ENCODE measurements at places on chromosomes 12 and 14. TPM values are rescaled to one million over a fixed set of nuclear protein-coding genes. Genes with fewer than 3 reads are reported as not detected.

DNA sequence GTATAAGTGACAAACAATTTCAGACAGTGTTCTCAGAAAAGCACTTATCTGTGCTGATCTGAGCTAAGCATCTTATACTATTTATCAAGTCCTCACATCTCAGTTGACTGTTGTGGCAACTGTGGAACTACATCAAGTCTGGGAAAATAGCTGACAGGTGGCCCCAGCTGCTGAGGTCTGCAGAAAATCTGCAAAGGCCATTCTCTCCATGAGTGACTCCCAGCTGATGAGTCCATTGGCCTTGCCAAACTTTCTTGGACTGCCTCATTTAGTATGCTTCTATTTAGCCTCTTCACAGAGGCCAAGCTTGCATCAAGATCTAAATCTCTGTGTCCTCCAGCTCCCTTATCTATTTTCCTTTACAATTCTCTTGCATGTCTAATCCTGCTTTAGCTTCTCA lies 174.5 kb upstream of the RBM19 start:
- H3K4me1 ChIP-seq: no peaks in the 10 kb centered on the region
- H3K4me3 ChIP-seq: no peak overlapping the region
- H3K36me3 ChIP-seq: no peaks in the 10 kb centered on the region
- peaks cover 15% of the 10 kb centered on the region for H3K27me3 ChIP-seq

The NELL2 gene
- total RNA-seq: 0.42 TPM

GRCh38 chr12:6303071-6303470 lies 7.4 kb upstream of the PLEKHG6 start:
- no peak overlapping the region for H3K27ac ChIP-seq
- H3K36me3 ChIP-seq: no peaks in the 10 kb centered on the region
- H3K27me3 ChIP-seq: no peaks in the 10 kb centered on the region
- no peak for DNase-seq
- H3K4me1 ChIP-seq: no peaks in the 10 kb centered on the region
- no peak overlapping the region for H3K4me3 ChIP-seq

DNA sequence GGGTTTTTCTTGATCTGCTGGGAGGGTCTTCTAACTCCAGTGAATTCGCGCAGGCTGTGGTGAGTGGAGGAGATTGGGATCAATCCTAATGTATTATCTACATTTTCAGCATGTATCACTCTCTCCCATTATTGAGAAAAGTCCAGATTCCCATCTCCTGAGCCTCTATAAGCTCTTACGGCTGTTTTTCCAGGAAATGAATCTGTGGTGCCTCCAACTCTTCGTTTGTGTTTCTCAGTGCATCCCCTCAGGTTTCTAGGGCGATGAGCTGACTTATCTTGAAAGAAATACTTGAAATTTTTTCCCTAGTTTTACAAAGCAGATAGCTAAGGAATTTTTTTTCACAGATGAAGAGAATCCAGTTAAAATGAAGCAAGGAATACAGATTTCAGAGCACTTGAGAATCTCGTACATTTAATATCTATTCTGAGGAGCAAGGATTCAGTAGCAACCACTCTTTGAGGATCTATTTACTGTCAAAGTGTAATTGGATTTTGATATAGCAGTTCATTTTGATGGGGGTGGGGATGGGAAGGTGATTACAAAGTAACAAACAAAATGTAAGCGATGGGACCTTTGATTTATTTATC lies 138.7 kb downstream of the BRMS1L start:
- no peak overlapping the region for H3K27ac ChIP-seq
- no peak overlapping the region for H3K4me3 ChIP-seq
- H3K4me1 ChIP-seq: peaks cover 1% of the 10 kb centered on the region
- DNase-seq: no peak
- no peaks in the 10 kb centered on the region for H3K36me3 ChIP-seq
- no peaks in the 10 kb centered on the region for H3K27me3 ChIP-seq

DNA sequence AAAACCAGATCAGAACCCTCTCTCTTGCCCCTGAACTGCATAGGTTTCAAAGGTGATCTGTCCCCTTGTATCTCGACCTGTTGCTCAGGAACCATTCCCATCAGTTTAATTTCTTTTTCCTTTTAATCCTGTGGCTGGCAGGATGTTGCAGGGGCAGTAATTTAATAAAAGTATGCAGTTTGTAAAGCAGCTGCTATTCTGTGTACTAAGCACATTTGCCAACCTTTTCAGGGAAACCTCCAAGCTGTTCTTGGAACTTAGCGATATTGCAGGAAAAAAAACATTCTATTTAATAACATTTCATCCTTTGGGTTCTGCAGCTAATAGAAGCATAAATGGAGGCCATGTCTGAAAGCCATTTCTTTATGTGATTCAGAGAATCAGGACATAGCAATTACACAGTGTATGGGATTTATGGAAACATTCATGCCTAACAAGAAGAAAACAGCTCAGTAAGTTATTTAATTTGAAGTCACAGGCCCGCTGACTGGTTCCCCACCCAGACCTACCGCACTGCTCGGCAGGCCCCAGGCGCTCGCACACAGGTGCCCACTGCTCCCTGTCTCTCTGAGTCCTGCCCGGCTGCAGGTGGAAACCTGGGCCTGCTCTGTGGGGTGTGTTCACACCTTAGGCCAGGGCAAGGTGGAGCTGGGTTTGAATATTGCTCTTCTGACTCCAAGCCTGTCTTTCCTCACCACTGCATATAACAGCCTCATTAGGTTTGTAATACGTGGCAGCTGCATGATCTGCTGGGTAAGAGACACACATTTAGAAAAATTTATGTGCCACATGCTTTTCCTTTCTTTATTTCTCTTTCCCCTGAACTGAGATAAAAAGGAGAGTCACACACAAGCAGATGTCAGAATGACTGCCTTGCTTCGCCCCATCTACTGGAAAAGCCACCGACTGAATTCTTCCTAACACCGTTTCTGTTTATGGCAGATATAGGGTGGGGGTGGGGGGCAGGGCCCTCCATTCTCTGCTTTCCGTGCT lies 119.7 kb downstream of the SLC25A47 start:
- no peaks in the 10 kb centered on the region for H3K27me3 ChIP-seq
- H3K27ac ChIP-seq: no peak overlapping the region
- H3K4me3 ChIP-seq: no peak overlapping the region

- H3K4me3 ChIP-seq: peak overlapping the region; percentile 69
- H3K4me1 ChIP-seq: peaks cover 16% of the 10 kb centered on the region
- H3K36me3 ChIP-seq: peaks cover 11% of the 10 kb centered on the region
- peak overlapping the region; percentile 80 for H3K27ac ChIP-seq
These were observed 512 bp downstream of the POU6F1 start for GRCh38 chr12:51217133-51217967.

DNA sequence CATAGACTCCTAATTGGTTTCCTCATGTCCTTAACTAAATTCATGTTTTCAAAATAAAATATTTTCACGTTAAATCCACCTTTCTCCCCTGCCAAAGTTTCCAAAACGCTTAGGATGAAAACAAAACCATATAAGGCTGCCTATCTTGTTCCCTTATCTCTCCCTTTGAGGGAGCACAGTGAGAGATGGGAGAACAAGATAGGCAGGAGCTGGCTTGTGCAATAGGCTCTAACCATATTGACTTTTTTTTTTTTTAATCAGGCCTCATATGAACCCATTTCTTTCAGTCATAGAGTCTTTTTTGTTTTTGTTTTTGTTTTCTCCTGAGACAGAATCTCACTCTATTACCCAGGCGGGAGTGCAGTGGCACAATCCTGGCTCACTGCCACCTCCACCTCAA lies 184.9 kb downstream of the NRXN3 start:
- H3K36me3 ChIP-seq: no peaks in the 10 kb centered on the region
- H3K4me1 ChIP-seq: no peaks in the 10 kb centered on the region
- no peak overlapping the region for H3K4me3 ChIP-seq
- H3K27ac ChIP-seq: no peak overlapping the region
- DNase-seq: no peak

DNA sequence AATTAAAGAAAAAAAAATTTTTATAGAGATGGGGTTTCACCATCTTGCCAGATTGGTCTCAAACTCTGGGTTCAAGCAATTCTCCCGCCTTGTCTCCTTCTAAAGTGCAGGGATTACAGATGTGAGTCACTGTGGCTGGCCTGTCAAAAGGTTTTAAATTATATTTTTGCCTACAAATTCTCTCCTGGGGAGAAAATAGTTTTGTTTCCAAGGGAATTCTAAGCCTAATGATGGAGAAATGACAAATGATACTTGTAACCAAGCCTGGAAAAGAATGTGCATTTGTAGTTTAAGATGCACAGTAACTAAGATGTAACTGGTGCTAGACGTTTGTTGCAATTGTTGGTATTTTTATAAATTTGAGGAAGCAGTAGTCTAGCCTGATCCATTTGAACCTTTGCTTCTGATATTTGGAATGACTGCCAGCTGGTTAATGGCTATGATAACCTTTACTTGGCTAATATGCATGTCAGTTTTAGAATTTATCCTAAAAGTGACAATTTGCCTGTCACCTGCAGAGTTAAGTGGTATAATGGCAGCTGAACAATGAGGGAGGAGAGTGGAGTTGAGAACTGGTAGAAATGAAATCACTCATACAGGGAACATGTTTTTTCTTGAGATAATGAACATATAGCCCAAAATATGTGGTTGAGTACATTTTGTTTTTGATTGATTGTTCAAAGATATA lies 148.0 kb downstream of the FUT8 start:
- peaks cover 7% of the 10 kb centered on the region for H3K36me3 ChIP-seq
- no peak overlapping the region for H3K4me3 ChIP-seq
- H3K27me3 ChIP-seq: no peaks in the 10 kb centered on the region
- H3K4me1 ChIP-seq: no peaks in the 10 kb centered on the region
- H3K27ac ChIP-seq: no peak overlapping the region
- DNase-seq: no peak

The ADAM21 gene
- 0.17 TPM for total RNA-seq

The FAM90A1 gene
- total RNA-seq: 0.50 TPM

GRCh38 chr14:54348001-54348611 lies 48.7 kb upstream of the CDKN3 start:
- peak; percentile 46 for DNase-seq
- no peaks in the 10 kb centered on the region for H3K27me3 ChIP-seq
- H3K4me3 ChIP-seq: no peak overlapping the region
- no peaks in the 10 kb centered on the region for H3K36me3 ChIP-seq

The CLEC2B gene
- total RNA-seq: not detected

The GALC gene
- total RNA-seq: 19.3 TPM

- peak overlapping the region; percentile 86 for H3K27ac ChIP-seq
- peaks cover 18% of the 10 kb centered on the region for H3K4me1 ChIP-seq
- no peak for DNase-seq
- no peaks in the 10 kb centered on the region for H3K27me3 ChIP-seq
- H3K4me3 ChIP-seq: peak overlapping the region; percentile 99
These were observed 1.4 kb downstream of the KCNMB4 start for GRCh38 chr12:70367258-70368141.

GRCh38 chr14:71918955-71919354 lies 13.3 kb upstream of the RGS6 start:
- no peak overlapping the region for H3K27ac ChIP-seq
- no peaks in the 10 kb centered on the region for H3K36me3 ChIP-seq
- no peaks in the 10 kb centered on the region for H3K4me1 ChIP-seq
- H3K27me3 ChIP-seq: peaks cover 72% of the 10 kb centered on the region
- H3K4me3 ChIP-seq: no peak overlapping the region
- no peak for DNase-seq

The TAS2R19 gene
- total RNA-seq: 4.5 TPM

- H3K4me1 ChIP-seq: peaks cover 45% of the 10 kb centered on the region
- H3K36me3 ChIP-seq: peaks cover 4% of the 10 kb centered on the region
- no peaks in the 10 kb centered on the region for H3K27me3 ChIP-seq
These were observed 110.5 kb downstream of the SCARB1 start for GRCh38 chr12:124753228-124753591.

The SOX5 gene
- not detected for total RNA-seq

- peaks cover 16% of the 10 kb centered on the region for H3K36me3 ChIP-seq
- no peaks in the 10 kb centered on the region for H3K27me3 ChIP-seq
- DNase-seq: no peak
These were observed 145.9 kb upstream of the HIF1A start for GRCh38 chr14:61549425-61549824.

The OR10P1 gene
- total RNA-seq: not detected

DNA sequence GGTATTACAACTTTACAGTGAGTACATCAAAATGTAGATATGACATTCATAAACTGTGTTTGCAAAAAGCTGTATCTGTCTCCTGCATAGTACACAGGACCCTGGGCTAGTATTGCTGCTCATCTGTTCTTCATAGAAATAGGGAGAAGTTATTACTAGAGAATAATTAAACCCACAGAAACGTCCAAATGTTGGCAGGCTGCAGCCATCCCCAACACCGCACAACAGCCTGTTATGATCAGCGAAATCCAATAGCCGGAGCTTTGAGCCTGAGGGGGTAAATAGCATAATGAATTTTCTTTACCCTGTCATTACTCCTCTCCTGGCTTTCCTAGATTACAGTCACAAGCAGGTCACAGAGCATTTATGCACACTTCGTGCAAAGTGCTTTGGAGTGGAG lies 178.0 kb downstream of the DACT1 start:
- peaks cover 8% of the 10 kb centered on the region for H3K27me3 ChIP-seq
- H3K4me1 ChIP-seq: no peaks in the 10 kb centered on the region
- no peaks in the 10 kb centered on the region for H3K36me3 ChIP-seq
- no peak overlapping the region for H3K27ac ChIP-seq
- no peak overlapping the region for H3K4me3 ChIP-seq

GRCh38 chr14:77206877-77207389 lies 25.3 kb downstream of the TMEM63C start:
- no peak overlapping the region for H3K4me3 ChIP-seq
- no peaks in the 10 kb centered on the region for H3K4me1 ChIP-seq
- H3K27ac ChIP-seq: no peak overlapping the region
- no peaks in the 10 kb centered on the region for H3K36me3 ChIP-seq
- DNase-seq: no peak

The CCDC91 gene
- 30.9 TPM for total RNA-seq

GRCh38 chr12:123149088-123149487 lies 1.8 kb downstream of the PITPNM2 start:
- H3K27ac ChIP-seq: no peak overlapping the region
- peak overlapping the region; percentile 75 for H3K4me3 ChIP-seq
- no peak for DNase-seq
- peaks cover 21% of the 10 kb centered on the region for H3K36me3 ChIP-seq

DNA sequence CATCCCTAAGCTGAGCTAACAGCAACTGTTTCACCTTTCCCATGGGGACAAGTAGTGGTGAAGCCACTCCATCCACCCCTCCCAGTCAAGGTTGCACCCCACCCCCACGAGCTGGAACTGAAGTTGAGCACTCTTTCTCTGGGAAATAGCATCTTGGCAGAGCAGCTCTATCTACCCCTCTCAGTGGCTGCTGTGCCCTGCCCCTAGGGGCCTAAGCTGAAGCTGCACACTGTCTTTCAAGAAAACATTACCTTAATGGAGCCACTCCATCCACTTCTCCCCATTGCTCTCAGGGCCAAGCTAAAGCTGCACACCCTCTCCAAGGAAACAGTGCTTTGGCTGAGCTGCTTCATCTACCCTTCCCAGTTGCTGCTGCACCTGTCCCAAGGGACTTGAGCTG lies 170.6 kb upstream of the CCDC196 start:
- no peak overlapping the region for H3K27ac ChIP-seq
- peaks cover 18% of the 10 kb centered on the region for H3K27me3 ChIP-seq
- no peak for DNase-seq
- H3K36me3 ChIP-seq: no peaks in the 10 kb centered on the region
- no peak overlapping the region for H3K4me3 ChIP-seq

DNA sequence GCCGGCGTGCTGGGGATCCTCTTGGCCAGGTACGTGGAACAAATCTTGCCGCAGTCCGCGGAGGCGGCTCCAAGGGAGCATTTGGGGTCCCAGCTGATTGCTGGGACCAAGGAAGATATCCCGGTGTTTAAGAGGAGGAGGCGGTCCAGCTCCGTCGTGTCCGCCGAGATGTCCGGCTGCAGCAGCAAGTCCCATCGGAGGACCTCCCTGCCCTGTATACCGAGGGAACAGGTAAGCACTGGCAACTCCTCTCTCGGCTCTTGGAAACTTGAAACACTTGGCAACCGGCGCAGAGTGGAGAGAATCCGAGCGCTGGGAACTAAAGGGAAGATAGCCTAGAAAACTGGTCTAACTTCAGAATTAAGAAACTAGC lies 1.7 kb downstream of the PDE3A start:
- H3K27me3 ChIP-seq: no peaks in the 10 kb centered on the region
- H3K36me3 ChIP-seq: peaks cover 39% of the 10 kb centered on the region
- peak overlapping the region; percentile 94 for H3K4me3 ChIP-seq
- DNase-seq: peak; percentile 50

The TMPRSS12 gene
- not detected for total RNA-seq
